ENCODE measurements at places on chromosomes 11 and 22. TPM values are rescaled to one million over a fixed set of nuclear protein-coding genes. Genes with fewer than 3 reads are reported as not detected.

- DNase-seq = peak; percentile 97
These were observed 16.0 kb upstream of the PHLDA2 start for GRCh38 chr11:2945031-2945756.

GRCh38 chr11:7319501-7319900 is 67.8 kb downstream of the SYT9 start:
- no peak for DNase-seq

Gene VPREB1
- total RNA-seq = not detected

GRCh38 chr11:35488117-35488516 is 37.3 kb downstream of the PAMR1 start:
- no peak for DNase-seq

GRCh38 chr11:9646324-9646723 is 17.6 kb upstream of the SWAP70 start:
- no peak for DNase-seq

All from esophagus muscularis mucosa (tissue), 4 donors.